Hematopoietic multipotent progenitor cell treated with erythropoietin and hydrocortisone succinate and interleukin-3 and kit ligand, for 15 days (in vitro differentiated cells): ENCODE measurements at places on chromosomes 13 and 19.

DNA sequence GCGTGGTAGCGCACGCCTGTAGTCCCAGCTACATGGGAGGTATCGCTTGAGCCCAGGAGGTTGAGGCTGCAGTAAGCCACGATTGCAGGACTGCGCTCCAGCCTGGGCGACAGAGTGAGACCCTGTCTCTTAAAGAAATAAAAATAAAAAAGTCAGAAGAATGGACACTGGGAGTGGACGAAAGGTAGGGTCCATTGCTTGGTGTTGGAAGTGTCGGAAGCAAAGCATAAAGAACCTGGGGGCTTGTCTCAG lies 392 bp upstream of the ARHGAP33 start:
- DNase-seq = no peak

- no peak for DNase-seq
Measured at GRCh38 chr19:16204005-16204294, 6.2 kb downstream of the AP1M1 start.

DNA sequence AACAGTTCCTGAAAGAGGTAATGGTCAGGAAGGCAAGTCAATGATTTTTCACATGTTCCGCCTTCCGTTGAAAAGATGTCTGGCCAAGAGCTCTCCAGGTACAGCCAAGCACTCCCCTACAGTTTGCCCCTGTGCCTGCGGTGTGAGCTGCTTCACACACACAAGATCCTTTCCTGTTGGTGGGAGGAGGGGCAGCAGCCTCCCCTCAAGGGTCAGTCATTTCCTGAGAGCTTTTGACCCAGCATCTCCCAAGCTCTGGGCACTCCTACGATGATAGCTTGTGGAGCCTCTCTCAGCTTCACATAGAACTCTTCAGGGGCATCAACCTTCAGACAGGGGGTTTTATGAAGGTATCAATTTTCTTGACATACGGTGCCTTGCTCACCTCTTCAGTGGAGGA lies 86.9 kb downstream of the DOCK9 start:
- no peak for DNase-seq

DNA sequence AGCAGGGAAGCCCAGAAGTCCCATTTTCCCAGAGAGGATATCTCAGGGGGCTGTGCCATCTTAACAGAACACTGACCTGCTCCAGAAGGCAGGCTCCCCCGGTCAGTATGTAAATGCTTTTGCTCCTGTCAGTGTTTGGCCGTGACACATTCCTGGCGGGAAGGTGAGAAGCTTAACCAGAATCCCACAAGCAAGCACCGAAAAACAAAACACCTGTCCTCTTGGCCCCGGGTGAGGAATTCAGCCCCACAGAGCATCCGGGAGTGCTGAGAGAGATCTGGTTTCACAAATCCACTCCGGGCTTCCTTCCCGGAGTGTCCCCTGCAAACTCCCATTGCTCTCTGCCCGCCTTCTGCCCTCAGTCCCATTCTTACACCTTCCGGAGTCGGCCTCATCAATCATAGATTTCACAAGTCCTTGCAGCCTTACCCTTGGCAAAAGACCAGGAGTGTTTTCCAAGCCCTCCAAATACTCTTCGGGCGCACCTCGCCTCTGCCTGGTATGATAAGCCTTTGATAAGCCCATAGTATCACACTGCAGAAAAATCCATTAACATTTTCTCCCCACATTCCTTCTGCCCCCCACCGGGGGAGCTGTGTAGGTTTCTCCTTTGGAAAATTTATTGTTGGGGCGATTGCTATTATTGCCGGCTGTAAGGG lies 12.2 kb downstream of the TPM4 start:
- DNase-seq = no peak

DNA sequence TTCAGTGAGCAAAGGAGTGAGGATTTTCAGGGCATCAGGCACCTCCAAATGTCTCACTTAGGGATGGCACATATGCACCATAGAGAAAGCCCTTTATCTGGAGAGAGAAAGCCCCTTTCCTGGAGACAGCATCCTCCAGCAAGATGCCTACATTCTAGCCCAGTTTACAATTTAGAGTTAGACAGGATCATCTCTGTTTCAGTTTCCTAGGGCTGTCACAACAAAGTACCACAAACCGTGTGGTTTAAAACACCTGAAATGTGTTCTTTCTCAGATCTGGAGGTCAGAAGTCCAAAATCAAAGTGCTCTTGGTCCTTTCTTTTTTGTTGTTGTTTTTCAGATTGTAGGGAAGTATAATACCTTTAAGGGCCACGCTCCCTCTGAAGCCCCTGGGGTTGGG lies 61.8 kb downstream of the MBNL2 start:
- DNase-seq = no peak
